NCI-H446 treated with DMSO at 0.1 percent for 48 hours (cell line): ENCODE measurements at places on chromosomes 7 and 10.

- no peak for DNase-seq
These were observed 229.5 kb downstream of the GATA3 start for GRCh38 chr10:8283986-8284385.

- no peak for DNase-seq
These were observed 485.8 kb downstream of the PLXNA4 start for GRCh38 chr7:132090444-132090843.

DNA sequence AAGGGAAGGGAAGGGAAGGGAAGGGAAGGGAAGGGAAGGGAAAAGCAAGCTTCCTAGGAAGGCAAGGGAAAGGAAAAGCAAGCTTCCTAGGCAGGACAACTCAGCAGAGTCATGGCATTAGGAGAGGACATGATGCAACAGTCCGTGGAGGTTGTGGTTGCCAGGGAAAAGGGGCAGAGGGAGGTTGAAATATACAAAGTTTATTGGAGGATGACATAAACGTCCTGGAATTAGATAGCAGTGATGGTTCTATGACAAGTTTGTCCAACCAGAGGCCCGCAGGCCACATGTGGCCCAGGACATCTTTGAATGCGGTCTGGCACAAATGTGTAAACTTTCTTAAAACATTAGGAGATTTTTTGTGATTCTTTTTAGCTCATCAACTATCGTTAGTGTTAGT lies 59.8 kb upstream of the OPN4 start:
- DNase-seq = no peak

DNA sequence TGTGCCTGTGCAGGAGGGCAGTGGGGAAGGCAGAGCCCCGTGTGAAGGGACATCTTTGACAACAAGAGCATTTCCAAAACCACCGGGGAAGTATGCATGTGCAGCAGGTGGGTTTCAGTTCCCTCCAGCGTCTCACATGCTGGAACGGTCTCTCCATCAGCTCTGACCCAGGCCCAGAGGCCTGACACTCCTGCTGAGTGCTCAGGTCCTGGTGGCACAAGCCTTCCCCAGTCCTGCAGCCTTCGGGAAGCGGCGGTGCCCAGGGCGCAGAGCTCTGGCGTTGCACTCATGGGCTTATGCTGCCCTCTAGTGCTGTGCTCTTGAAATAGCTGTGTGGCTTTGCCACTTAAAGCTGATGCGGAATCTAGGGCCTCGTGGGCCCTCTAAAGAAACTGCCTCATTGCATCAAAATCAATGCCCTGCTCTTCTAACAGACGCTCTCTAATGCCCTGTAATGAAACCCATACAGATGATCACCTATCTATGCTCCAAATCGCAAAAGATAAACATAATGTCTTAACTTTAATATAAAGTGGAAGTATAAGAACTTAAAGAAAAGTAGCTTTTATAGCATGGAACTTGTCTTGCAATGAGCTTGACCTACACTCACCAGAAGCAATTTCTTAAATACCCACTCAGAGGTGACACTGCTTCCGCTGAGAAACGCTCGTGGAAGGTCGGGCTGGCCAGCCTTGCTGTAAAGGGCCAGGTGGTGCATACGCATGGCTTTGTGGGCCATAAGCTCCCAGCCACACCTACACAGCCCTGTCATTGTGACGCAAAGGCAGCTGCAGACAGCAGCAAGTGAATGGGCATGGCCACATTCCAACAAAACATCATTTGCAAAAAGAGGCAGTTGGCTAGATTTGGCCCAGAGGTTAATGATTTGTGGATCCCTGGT lies 38.6 kb downstream of the CLRN3 start:
- DNase-seq = no peak

DNA sequence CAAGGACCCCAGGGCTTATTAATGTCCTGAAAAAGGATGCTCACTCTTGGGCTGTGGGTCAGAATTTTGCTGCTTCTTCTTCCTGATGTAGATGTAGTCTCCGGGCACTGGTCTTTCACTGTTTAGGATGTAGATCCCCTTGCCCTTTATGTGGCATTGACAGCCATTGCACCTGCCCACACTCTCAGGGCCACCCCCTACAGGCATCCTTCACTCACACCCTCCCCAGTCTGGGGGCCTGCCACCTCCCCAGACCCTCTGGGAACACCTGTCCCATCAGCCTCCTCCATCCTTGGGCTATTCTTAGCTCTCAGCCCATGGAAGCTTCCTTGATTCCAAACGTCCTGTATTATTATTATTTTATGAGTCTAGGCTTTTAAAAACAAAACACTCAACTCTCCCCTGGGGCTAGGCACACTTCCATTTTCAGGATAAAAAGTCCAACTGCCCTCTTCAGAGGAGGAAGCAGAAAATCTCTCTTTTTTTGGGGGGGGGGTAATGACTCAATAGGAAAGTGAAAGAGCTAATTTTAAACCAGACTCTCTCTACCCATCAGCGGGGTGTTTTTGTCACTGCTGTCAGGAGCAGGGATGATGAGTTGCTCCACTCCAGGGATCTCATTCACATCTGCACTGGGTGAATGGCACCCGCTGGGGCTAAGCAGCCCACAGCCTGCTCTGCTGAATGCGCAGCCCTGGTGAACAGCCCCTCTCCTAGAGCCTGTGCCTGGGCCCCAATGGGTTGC lies 11.5 kb upstream of the KLRG2 start:
- DNase-seq = no peak
